ENCODE measurements at places on chromosomes 11 and 22.

GRCh38 chr11:121688860-121689614 is 236.3 kb upstream of the SORL1-AS1 start:
- no peak for DNase-seq

GRCh38 chr22:39600491-39601179 is 30.1 kb downstream of the CACNA1I start:
- no peak for DNase-seq

- no peak for DNase-seq
These were observed 114.1 kb downstream of the LARGE1 start for GRCh38 chr22:33806191-33806590.

- DNase-seq = no peak
These were observed 4.9 kb downstream of the SLC6A5 start for GRCh38 chr11:20604295-20604803.

- DNase-seq = no peak
These were observed 1.6 kb upstream of the RPS19BP1 start for GRCh38 chr22:39534092-39534506.

- no peak for DNase-seq
These were observed 104.0 kb downstream of the SIK3 start for GRCh38 chr11:116994195-116994594.

DNA sequence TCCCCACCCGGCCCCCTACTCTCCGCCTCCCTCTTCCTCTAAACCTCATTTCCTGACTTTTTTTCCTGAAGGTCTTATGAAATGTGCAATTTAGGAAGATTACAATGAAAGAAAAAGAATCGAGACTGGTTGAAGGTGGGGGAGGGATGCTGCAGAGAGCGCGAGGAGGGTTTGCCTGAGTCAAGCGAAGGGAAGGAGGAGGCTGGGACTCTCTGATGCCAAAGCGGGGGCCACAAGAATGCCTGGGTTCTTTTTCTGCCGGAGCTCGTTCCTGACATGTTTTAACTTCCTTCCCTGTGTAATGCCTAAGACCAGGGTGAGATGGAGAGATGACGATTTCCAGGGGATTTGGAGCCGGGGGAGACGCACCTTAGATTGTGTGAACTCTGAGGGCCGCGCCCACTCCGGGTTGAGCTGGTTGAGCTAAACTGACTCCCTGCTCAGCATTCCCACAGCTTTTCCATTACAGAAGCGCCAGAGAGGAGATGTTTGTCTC is 270.5 kb upstream of the SORL1-AS1 start:
- DNase-seq = no peak

GRCh38 chr22:24367841-24368240 is 59.6 kb upstream of the ADORA2A start:
- no peak for DNase-seq

DNA sequence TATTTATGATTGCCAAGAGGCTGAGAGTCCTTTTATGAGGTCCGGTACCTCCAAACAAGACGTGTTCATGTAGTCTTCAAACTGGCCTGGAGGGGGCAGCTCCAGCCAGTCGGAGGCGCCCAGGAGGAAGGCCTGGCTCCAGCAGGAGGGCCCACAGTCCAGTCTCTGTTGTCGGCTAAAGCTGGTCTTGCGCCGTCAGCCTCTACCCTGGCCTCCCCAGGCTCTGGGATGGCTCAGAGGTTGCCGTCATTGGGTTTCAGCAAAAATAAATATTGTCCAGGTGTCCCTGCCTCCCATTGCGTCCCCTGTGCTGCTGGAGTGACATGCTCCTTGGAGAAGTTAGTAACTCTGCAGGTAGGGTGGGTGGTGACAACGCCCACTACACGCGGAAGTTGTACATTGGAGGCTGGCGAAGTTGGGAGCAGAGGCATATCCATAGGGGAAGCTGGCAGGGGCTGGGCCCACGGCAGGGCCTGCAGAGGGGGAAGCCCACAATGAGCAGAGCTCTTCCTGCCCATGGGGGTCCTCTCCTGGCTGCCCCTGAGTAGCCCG is 1.0 kb upstream of the SLC25A1 start:
- peak; percentile 23 for DNase-seq

- no peak for DNase-seq
These were observed 535 bp downstream of the TRABD start for GRCh38 chr22:50186181-50186714.

DNA sequence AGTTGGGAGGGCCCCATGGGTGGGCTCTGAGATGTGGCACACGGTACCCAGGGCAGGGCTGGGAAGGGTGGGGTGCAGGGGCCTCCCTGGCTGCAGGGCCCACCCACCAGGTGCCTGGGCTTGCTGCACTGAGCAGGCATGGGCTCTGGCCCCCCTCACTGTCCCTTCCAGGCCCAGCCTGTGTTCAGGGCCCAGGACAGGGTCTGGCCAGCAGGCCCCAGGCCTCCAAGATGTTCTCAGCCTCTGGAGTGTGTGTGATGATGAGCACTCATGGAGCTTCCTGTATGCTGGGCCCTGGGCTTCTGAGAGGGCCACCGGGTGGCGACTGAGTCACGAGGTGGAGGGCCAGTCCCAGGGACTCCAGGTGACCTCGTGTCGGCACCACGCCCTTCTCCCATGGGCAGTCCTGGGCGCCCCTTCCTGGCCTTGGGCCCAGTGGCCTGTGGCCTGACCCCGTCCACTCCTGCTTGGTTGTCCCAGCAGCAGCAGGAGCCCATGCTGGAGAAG is 55.9 kb upstream of the CCDC188 start:
- no peak for DNase-seq

GRCh38 chr22:17562906-17563870 is at the start of gene SLC25A18:
Gene SLC25A18, plus strand, starts transcription at chr22:17563498. Its CDS starts 16,447 bp downstream, at chr22:17579945.
- no peak for DNase-seq

GRCh38 chr11:97965849-97966646 is 1054.7 kb upstream of the CNTN5 start:
- DNase-seq = no peak

DNA sequence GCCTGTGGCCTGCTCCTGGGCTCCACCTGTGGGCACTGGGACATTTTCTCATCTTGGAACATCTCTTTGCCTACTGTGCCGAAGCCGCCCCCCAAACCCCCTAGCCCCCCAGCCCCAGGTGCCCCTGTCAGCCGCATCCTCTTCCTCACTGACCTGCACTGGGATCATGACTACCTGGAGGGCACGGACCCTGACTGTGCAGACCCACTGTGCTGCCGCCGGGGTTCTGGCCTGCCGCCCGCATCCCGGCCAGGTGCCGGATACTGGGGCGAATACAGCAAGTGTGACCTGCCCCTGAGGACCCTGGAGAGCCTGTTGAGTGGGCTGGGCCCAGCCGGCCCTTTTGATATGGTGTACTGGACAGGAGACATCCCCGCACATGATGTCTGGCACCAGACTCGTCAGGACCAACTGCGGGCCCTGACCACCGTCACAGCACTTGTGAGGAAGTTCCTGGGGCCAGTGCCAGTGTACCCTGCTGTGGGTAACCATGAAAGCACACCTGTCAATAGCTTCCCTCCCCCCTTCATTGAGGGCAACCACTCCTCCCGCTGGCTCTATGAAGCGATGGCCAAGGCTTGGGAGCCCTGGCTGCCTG is 1.4 kb downstream of the SMPD1 start:
- DNase-seq = no peak

- no peak for DNase-seq
These were observed 32.3 kb downstream of the TMPRSS5 start for GRCh38 chr11:113673550-113674396.

DNA sequence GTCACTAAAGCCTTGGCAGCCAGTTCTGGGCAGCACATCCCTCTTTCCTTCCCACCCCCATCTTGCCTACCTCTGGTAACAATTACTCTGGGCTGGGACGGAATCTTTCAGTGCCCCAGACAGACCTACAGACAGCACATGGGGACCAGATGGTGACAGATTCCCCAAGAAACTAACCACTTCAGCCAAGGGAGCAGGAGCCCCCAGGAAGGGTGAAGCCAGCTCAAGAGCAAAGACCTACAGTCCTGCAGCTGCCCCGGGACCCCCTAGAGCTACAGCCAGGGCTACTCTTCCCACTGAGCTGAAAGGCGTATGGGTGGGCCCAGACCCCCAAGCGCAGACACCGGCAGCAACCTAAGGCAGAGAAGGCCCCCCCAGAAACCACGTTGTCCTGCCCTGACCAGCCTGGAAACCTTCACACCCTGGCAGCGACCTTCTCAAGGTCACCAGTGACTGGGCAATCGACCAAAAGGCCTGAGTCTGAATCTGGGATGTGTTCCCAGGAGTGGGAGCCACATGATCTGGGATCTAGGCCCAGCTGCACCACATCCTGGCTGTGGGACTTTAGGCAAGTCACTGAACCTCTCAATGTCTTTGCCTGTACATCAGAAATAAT is 65.8 kb downstream of the LRRC32 start:
- no peak for DNase-seq

DNA sequence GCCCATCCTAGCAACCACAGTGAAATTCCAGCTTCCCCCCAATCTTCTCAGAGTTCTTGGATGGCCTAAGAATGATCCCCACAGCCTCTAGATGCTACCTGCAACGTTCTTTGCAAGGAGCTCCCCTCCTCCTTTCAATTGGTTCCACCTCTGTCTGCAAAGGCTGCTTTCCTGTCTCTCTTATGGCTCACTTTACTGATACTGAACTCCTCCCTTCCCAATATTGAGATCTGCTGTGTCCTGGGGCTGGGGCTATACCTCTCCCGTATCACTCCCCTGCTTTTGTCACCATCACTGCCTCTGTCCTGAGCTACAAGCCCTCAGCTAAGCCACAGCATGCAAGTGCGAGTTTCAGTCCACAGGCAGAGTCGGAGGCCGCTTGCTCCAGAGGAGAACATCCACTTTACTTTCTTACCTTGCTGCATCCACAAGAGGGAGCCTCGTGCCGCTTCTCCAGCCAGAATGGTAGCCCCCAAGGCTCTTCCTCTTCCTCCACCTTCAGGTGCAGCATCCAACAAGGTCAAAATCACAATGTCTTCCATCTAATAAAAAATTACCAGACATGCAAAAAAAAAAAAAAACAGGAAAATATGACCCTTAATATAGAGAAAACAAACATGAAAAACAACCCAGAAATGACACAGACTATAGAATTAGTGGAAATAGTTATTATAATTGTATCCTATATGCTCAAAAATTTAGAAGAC is 48.6 kb upstream of the TMEM45B start:
- no peak for DNase-seq

DNA sequence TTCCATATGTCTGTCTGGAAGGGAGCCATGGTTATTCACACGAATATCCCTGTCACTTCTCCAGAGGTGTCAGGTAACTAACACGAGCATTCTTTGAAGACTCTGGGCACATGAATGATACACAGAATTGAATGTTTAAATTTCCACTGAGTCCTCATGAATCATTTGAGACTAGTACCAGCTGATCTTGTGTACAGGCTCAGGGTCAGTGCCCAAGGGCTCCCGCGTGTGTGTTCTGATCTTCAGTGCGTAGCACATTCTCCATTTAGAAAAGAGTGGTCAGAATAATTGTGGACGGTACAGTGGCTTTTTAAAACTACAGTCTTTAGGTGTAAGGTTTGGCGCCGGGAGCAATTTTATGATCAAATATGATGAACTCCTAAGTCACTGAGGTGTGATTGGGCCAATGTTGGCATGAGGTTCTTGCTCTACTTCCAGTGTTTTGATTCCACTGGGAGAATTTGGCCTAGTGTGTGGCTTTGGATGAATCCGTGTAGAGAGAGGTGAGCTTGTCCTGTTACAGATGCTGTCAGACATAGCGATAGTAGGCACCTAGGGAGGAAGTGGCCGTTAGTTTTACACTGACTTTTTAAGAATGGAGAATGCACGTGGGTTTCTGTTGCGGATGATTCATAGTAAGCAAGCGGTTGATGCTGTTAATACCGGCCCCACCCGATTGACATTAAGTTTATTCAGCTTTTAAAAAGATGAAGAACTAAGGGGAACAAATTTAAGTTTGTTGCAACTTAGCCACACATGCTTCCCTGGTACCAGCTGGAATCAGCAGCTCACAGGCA is 22.2 kb downstream of the NUP50 start:
- DNase-seq = no peak

DNA sequence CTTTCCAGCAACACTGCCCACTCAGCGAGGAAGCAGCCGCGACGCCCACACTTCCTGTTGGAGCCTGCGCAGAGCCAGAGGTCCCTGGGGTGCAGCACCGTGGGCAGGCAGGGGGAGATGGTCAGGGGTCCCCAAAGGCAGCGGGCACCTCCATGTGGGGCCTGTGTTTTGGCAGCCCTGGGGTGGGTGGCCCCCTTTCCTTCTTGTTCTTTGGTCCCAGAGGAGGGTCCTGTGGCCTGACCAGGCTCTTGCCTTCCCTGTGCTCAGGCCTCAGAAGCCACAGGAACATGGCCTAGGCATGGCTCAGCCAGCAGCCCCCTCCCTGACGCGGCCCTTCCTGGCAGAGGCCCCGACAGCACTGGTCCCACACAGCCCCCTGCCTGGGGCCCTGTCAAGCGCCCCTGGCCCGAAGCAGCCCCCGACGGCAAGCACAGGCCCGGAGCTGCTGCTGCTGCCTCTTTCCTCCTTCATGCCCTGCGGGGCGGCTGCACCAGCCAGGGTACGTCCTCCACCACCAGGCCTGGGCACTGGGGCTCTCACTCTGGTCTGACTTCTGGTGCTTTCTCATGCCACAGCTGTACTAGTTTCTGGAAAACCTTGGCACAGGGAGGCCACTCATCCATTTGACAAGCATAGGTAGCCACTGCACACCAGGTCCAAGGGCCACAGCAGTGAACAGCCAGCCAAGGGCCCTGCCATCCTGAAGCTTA is 47.1 kb downstream of the PISD start:
- DNase-seq = no peak

DNA sequence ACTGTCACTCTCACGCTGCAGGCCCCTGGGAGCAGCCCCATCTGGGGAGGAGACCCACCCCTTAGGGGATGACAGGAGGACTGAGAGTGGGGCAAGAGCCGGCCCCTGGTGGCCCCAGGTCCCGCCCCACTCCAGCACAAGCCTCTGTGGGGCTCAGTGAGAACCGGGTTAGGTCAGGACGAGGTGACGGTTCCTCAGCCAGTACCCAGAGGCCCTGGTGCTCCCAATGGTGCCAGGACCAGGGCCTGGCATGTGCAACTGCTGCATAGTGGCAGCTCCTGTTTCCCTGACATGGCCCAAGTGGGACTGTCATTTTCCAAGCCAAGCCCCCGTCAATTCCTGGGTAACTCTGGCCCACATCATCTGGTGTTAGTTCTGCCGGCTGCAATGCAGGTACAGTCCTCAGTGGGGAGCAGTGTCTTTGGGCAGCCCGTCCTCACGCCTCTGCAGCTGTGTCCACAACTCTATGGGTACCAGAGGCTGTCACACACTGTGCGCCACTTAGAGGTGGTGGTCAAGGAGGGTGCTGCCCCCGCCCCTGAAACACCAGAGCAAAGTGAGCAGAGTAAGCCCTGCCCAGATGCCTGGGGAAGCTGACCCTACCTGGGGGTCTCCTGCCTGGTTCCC is 15.9 kb downstream of the CHID1 start:
- DNase-seq = no peak

GRCh38 chr11:16299884-16300782 is 56.2 kb downstream of the SOX6 start:
- DNase-seq = no peak

DNA sequence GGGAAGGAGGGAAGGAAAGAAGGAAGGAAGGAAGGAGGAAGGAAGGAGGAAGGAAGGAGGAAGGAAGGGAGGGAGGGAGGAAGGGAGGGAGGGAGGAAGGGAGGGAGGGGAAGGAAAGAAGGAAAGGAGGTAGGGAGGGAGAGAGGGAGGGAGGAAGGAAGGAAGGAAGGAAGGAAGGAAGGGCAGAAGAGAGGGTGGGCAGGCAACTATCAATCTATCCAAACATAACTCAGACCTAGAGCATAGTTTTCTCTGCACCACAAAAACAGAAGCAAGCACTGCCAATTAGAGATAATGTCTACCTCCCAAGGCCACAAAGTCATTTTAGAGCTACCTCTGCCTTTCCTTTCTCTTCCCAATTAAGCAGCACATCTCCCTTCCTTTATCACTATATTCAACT is 109.1 kb downstream of the ETS1 start:
- no peak for DNase-seq
